ENCODE measurements at places on chromosomes 13 and 19. TPM values are rescaled to one million over a fixed set of nuclear protein-coding genes. Genes with fewer than 3 reads are reported as not detected.

GRCh38 chr19:18999016-18999758 is 34.1 kb downstream of the SUGP2 start:
- no peaks in the 10 kb centered on the region for H3K27me3 ChIP-seq
- no peak overlapping the region for H3K27ac ChIP-seq
- DNase-seq: no peak
- no peak overlapping the region for H3K4me3 ChIP-seq
- peaks cover 90% of the 10 kb centered on the region for H3K36me3 ChIP-seq
- no peaks in the 10 kb centered on the region for H3K4me1 ChIP-seq

OR7C1 gene
- polyA plus RNA-seq: not detected

ZNF419 gene
- polyA plus RNA-seq: 1.4 TPM

DNA sequence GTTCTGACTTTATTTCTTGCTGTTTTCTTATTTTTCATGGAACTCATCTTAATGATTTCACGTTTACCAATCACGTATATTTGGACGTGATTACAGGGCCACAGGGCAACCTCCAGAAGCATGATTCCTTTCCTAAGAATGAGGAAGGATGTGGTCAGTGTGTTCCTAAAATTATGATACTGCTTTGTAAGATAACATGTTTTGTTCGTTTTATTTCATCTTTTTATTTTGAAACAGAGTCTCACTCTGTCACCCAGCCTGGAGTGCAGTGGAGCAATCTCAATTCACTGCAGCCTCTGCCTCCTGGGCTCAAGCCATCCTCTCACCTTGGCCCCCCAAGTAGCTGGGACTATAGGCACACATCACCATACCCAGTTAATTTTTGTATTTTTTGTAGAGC is 24.8 kb upstream of the LAIR1 start:
- H3K36me3 ChIP-seq: no peaks in the 10 kb centered on the region
- no peak overlapping the region for H3K27ac ChIP-seq
- no peak for DNase-seq
- no peak overlapping the region for H3K4me3 ChIP-seq
- H3K4me1 ChIP-seq: no peaks in the 10 kb centered on the region
- H3K27me3 ChIP-seq: no peaks in the 10 kb centered on the region

GRCh38 chr19:18020212-18021085 is 12.5 kb downstream of the ARRDC2 start:
- H3K4me3 ChIP-seq: no peak overlapping the region
- no peaks in the 10 kb centered on the region for H3K27me3 ChIP-seq
- H3K4me1 ChIP-seq: peaks cover 78% of the 10 kb centered on the region
- H3K36me3 ChIP-seq: peaks cover 3% of the 10 kb centered on the region
- peak overlapping the region; percentile 84 for H3K27ac ChIP-seq

GRCh38 chr19:48354332-48354992 is 9.3 kb downstream of the TMEM143 start:
- no peaks in the 10 kb centered on the region for H3K4me1 ChIP-seq
- H3K27ac ChIP-seq: no peak overlapping the region
- H3K27me3 ChIP-seq: no peaks in the 10 kb centered on the region
- DNase-seq: no peak
- H3K36me3 ChIP-seq: no peaks in the 10 kb centered on the region

ZNF850 gene
- 0.25 TPM for polyA plus RNA-seq

Data from stomach (tissue), 19 donors.